Stimulated activated CD8-positive, alpha-beta memory T cell treated with anti-CD3 and anti-CD28 coated beads, Interleukin-7, amount 100 ng/mL, for 24 hours (primary cell): ENCODE measurements at places on chromosomes 2 and 18.

DNA sequence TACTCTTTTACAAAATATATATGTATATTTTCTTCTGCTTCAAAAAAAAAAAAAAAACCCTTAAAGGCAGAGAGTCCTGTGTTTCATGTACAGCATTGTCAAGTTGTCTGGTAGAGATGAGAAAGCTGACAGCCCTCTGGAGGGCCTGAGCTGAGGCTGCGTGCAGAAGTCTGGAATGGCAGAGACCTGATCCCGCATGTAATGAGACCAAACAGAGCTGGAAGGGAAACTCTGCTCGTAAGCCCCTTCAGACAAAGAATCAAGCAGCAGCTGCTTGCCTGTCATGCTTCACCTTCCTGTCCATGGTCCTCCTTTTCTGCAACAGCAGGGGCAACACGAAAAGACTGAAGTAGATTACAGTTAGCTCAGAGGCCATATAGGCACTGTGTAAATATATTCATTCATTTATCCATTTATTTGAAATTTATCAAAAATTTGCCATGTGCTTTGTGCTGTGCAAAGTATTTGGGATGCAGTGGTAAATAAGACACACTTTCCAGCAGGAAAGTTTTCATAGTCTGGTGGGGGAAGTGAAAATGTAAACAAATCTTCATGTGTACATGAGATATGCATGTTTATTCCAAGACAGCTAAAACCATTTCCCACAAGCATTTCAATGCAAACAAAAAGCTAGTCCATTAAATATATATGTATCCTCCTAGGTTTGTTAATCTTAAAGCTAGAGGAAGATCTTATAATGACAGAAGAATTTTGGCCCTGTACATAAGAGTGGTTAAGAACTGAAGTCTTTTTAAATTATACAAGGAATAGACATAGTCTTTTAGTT, 912.7 kb downstream of the CPS1 start:
- DNase-seq = no peak

DNA sequence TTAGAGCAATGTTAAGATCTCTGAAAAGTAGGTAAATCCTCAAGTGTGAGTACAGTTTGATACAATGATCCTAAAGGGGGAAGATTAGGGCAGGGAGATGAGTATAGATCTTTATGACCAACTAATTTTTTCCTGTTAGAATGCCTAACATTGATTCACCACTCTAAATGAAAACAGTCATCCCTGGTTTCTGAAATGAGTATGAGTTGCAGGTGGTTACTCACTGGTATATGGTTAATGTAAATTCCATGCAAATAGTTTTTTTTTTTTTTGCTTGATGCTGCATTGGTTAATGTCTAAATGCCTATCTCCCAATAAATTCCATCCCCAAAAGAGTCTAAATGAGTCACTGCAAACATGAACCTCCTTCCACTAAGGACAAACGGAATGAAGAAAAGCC, 55.0 kb upstream of the SERPINB2 start:
- DNase-seq = no peak

GRCh38 chr18:24560511-24560981, 100.1 kb downstream of the HRH4 start:
- no peak for DNase-seq

- no peak for DNase-seq
Measured at GRCh38 chr2:42639340-42640077, 71.1 kb downstream of the MTA3 start.

GRCh38 chr2:24375349-24376087, 15.2 kb upstream of the ITSN2 start:
- DNase-seq = no peak

DNA sequence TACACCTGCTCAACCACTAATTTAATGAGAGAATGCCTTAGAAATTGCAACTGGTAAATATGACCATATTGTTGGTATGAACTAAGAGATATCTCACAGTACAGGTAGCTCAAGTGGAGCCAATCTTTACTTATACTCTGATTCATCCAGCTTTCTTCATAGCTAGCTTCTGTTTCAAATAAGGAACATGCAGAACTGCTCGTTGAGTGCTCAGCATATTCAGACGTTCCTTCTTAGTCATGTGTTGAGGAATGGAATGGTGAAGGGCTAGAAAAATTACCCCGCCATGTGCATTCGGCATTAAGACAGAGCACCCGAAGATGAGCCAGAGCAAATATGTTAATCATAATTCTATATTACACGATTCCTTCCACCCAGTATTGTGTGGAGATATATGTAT, 144.0 kb upstream of the VRK2 start:
- DNase-seq = no peak

DNA sequence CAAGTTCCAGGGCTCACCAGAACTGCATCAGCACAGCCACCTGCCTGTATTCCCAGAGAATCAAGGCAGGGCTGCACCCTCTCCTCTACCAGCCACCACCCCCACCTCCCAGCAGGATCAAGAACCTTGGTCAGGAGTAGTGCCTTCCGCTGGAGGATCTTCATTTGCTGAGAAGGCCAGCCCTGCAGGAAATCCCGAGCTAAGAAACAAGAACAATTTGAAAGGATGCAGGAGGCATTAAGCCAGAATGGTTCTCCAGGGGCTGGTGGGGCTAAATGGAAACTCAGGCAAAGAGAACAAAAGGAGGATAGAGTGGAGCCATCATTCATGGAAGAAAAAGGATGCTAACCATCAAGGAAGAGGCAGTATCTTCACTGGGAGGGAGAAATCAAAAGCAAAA, 147.3 kb upstream of the SLC14A2 start:
- no peak for DNase-seq

- DNase-seq = no peak
Measured at GRCh38 chr2:61448229-61448628, 22.7 kb downstream of the USP34 start.

DNA sequence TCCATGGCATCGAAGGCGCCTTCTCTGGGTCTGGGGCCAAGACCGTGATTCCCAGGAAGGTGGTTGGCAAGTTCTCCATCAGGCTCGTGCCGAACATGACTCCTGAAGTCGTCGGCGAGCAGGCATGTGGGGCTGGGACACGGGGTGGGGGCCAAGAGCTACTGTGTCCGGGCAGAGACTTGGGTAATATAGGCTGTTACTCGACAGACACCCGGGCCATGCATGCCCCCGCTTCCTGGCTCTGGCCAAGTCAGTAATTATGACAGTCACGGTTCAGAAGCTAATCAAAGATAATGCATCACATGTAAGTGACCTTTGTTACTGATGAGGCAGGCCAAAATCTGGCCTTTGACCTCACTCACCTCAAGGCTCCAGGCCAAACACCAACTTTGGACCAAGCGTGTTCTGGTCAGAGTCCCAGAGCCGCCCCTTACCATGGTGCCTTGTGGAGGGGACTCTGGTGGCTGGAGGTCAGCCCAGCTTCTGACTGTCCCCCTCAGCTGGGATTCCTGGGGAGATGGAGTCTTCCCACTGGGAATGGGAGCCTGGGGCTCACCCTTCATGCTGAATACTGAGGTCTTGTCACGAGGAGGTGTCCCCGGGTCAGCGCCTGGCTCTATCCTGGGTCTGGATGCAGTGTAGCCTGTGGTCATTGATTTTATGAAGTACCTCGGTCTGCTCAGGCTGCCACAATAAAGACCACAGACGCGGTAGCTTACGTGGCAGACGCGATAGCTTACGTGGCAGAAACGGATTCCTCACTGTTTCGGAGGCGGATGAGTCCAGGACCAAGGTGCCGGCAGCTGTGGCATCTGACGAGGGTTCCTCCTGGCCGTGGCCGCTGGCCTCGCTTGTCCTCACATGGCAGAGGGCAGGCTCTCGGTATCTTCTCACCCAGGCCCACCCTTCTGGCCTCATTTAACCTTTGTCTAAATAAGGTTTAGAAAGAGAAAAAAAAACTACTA, 17.7 kb upstream of the CNDP1 start:
- no peak for DNase-seq

GRCh38 chr2:16330982-16331381, 334.7 kb downstream of the CYRIA start:
- DNase-seq = no peak

DNA sequence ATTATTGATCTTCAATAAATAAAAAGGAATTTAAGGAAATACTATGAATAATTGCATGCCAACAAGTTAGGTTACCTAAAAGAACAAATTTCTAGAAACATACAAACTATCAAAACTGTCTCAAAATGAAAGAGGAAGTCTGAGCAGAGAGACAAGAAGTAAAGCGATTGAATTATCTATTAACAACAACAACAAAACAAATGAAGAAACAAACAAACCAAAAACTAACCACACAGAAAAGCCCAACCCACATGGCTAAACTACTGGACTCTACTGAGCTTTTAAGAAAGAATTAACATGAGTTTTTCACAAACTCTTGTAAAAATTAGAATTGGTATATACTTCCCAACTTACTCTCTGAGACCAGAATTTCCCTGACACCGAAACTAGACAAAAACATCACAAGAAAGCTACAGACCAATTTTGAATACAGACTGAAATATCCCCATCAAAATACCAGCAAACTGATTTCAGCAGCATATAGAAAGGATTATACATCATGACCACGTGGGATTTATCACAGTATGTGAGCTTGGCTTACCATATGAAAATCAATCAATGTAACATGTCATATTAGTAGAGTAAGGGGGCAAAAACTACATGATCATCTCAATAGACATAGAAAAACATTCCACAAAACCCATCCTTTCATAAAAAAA, 16.6 kb upstream of the GALNT1 start:
- no peak for DNase-seq

DNA sequence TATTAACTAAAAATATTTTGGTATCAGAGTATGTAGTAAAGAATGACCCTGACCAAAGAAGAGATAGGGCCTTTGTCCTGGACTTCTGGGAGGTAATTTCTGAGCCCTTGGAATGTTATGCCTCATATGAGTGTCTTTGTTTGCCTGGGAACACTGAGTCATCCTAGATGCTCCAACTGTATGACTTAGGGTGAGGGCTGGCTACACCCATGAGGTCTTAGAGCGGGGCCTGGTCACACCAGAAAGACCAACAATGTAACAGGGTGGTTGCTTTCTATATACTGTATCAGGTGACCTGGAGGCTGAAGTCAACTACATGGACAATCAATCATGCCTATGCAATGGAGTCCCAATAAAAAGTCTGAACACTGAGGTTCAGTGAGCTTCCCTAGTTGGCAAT, 253.1 kb downstream of the MBD2 start:
- DNase-seq = no peak

DNA sequence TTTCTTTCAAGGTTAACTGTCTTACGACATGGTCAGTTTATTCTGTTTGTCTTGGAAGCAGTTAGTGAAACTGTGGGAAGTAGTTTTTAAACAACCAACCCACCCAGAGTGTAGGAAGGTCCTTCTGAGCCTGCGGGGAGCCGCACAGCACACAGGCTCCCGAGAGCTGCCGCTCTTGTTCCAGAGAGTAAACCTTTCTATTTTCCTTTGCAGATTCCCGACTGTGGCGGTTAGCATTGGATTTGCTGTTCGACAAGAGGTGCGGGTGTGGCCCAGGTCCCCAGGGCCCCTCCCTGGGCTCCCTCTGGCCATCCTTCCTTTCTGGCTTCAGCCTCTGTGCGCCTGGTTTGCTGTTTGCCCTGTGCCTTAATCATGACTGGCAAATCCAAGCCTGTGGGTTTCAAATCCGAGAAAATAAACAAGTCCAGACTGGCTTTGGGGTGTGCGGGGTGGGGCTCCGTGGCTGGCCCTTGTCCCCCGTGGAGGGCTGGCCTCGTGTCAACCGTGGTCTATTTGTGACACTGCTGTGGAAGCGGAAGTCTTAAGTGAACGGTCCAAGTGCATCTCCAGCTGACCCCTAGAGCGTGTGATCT, 30.7 kb downstream of the IMPA2 start:
- DNase-seq = no peak

DNA sequence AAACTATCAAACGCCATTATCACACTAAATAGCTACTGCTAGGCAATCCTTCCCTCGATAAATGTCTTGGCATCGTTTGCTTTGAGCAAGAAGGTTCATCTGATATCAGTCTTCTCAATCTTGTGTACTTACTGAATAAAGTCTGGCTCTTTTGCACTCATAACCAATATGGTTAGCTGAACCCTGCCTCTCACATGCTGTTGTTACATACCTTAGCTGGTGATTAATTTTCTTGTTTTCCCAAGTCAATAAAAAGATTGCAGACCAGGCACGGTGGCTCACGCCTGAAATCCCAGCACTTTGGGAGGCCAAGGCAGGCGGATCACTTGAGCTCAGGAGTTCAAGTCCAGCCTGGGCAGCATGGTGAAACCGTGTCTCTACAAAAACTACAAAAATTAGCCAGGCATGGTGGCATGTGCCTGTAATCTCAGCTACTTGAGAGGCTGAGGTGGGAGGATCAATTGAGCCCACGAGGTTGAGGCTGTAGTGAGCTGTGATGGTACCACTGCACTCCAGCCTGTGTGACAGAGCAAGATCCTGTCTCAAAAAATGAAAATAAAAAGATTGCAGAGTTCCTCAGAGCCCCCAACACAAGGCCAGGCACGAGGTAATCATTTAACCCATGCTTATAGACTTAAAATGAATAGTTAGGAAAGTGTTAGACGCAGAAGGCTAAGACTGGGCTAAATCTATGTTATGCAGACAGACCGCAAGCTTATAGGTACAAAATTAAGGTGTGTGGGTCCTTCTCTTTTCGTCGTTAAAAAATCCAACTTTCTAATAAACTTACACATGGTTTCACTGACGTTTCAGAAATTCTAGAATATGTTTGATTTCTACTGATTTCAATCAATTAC, 177.5 kb downstream of the ALPK2 start:
- no peak for DNase-seq

DNA sequence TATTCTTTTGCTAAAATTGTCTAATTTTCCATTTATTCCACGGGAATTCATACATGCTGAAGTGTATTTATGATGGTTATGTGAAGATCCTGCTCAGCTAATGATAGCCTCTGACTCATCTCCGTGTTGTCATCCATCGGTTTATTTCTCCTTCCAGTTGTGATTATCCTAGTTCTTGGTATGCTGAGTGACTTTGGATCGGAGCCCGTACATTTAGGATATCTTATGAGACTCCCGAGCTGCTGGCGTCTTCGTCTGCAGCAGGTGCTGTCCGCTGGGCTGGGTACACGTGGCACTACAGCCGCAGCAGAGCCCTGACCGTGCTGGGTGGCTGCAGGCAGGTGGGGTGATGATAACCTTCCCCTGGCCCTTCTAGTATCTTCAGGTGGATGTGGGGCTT, 40.1 kb upstream of the GALR1 start:
- DNase-seq = no peak

DNA sequence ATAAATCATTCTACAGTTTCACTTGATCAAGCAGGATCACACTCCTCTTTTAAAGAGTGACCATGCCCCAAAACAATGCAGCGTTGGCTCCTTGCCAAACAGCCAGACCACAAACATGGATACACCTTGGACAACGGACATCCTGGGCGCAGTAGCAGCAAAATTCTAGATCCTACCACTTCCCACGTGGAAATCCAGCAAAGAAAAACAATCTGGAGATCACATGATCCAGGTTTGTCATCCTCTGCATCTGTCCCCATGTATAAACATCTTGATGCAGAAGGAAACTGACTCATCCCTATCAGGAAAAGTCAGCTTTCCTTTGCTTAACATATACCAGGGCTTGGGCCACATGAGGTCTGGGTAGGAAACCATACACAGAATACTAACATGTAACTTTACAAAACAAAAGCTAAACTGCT, 53.1 kb downstream of the ZNF521 start:
- DNase-seq = no peak

- DNase-seq = no peak
Measured at GRCh38 chr2:115412501-115412900, 970.1 kb downstream of the DPP10 start.

- DNase-seq = no peak
Measured at GRCh38 chr2:237322564-237322963, 91.4 kb downstream of the COL6A3 start.

- no peak for DNase-seq
Measured at GRCh38 chr2:196515051-196515450, 124.5 kb upstream of the CCDC150 start.

GRCh38 chr18:36580874-36581750, 247.7 kb downstream of the TPGS2 start:
- DNase-seq = no peak
